Activated effector memory CD4-positive, alpha-beta T cell treated with anti-CD3 and anti-CD28 coated beads, Interleukin-2, amount 50 U/mL, for 16 hours (primary cell): ENCODE measurements at places on chromosomes 16 and 17.

- DNase-seq: peak; percentile 21
Observed at GRCh38 chr17:15931394-15931793, 13.5 kb upstream of the ADORA2B start.

- no peak for DNase-seq
Observed at GRCh38 chr17:73575470-73576221, 68.6 kb downstream of the SDK2 start.

DNA sequence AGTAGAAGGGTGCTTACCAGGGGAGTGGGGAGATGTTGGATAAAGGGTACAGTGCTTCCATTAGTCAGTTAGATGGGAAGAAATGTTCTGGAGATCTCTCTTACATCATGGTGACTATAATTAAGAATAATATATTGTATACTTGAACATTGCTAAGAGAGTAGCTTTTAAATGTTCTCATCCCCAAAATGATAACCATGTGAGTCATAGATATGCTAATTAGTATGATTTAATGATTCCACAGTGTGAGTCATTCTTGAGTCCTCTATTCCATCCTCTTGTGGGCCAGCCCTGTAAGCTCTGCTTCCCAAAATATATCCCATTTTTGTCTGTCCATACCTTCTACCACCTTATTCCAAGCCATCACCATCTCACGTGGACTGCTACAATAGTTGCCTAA lies 80.6 kb upstream of the CDH11 start:
- no peak for DNase-seq

GRCh38 chr17:30401097-30401496 lies 22.4 kb downstream of the CPD start:
- DNase-seq: no peak

DNA sequence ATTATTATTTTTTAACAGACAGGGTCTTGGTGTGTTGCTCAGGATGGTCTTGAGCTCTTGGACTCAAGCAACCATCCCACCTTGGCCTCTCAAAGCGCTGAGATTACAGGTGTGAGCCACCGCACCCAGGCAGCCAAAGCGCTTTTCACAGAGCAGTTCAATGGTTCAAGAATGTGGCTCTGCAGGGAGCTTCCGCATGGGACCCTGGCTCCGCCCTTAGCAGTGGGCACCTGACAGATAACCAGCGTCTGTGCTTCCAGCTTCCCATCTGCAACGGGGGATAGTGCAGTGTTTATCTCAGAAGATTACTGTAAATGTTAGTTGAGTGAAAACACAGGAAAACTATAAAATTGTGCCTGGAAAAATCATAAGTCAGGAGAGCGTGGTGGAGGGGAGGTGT lies 99.4 kb downstream of the KCNJ12 start:
- no peak for DNase-seq

DNA sequence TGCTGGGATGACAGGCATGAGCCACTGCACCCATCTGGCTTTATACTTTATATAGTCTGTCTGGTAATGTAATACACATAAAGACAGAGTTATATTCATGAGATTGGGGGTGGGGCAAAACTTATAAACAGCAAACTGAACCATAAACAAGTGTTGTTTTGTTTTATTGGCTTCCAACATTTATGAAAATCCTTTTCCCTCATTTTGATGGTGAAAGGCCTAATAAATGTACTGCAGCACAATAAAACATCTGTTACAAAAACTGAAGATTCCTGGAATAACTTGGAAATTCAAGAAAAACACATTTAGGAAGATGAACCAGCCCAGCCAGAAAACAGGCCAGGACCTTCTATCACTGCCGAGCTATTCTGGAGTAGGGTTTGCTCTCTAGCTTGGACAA lies 16.1 kb downstream of the NPRL3 start:
- DNase-seq: no peak

DNA sequence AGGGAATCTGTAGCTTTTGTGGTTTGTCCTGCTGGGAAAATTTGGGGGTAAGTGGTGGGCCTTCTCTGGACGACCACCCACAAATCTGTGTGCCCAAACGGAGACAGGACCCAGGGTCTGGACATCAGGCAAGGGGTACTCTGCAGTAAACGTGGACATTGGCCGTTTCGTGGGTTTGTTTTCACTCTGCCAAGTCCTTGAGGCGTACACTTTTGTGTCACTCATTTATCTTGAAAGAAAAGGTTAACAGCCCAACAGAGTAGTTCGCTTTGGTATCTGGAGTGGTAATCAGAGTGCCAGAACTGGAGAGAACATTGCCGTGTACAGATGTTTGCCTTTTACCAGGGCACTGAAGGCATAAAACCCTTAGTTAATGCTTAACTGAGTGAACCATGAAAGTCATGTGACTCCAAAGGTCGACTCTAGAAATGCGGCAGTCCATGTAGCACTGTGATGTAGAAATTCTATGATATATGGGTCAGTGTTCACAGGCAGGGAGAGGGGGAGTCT lies 15.4 kb downstream of the NAA60 start:
- DNase-seq: peak; percentile 61

DNA sequence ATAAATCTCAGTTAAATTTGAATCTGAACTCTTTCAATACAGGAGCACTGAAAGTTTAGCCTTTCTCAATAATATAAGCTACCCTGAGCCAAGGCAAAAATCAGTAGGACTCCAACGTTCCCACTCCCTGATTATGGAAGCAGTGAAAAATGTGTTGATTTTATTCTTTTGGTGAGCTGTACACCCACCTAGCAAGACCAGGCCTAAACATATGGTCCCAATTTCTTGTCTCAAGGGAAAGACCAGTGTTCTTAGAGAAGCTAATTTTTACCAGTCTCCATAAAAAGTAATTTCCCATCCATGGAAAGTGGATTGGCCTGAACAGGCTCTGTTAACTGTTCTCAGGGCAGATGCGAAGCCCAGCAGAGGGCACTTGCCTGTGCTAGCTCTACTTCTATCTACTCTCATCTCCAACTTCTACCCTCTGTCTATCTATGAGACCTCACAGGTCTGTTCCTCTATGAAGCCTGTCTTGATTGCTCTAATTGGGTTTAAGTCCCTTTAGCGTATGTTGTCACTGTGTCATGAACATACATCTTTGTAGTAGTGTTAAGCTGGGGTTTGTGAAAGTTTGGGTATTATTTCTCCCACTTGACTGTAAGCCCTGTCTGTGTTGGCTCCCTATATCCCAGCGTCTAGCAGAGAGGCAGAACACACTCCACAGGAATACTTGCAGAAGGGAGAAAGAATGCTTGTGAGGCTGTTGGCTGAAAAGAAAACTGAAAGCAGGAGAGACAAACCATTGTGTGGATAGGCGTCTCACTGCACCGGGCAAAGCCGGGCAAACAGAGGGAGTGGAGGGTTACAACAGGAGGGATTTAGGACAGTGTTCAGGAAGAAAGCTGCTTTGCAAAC lies 167.1 kb upstream of the MAF start:
- DNase-seq: no peak

DNA sequence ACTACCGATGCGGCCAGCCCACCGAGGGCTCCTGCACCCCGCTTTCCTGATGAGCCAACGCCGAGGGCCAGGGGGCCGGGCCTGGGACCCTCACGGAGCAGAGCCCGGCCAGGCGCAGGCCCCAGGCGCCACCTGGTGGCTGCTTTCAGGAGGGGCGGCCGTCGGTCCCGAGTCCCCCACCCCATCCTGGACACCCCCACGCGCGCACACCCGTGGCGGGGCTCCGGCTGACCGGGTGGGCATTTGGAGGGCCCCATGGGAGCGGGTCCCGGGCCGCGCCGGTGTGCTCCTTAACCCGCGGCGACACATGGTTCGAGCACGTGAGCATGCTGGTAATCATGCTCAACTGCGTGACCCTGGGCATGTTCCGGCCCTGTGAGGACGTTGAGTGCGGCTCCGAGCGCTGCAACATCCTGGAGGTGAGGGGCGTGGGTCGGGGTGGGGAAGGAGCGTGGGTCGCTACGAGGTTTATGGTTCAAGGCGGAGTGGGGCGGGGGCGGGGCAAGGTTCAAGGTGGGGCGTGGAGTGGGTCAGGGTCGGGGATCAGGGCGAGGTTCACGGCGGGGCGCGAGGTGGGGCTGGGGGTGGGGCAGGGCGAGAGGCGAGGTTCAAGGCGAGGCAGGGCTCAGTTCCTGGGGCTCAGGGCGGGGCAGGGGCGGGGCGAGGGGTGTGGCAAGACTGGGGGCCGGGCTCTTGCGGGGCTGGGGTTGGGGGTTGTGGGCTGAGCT lies 30.2 kb downstream of the TPSG1 start:
- DNase-seq: peak; percentile 69

DNA sequence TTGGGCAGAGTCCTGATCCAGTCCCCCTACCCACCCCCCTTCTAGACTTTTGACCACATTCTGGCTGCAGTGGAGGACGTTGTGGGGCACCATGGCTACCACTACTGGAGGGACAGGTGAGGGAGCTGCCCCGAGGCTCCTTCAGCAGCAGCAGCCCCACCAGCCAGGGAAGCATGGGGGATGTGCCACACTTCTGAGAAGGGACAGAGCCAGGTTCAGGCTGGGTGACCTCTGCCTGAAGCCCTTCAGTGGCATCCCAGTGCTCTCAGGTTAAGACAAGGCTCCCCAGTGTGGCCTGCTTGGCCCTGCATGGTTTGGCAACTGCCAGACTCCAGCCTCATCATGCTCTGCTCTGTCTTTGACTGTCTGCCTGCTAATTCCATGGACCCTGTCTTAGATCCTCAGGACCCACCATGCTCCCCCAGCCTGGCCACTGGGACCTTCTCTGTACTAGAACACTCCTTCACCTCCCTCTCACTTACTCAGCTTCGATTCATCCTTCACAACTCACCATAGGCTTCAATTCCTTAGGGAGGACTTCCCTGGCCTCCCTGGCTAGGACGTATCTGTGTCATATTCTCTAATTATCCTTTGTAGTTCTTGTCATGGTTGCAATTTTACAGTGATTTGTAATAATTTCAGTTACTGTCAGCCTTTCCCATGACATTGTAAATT lies 8.8 kb downstream of the SLC9A5 start:
- no peak for DNase-seq

GRCh38 chr17:82172486-82173160 lies 40.0 kb downstream of the CCDC57 start:
- DNase-seq: no peak

GRCh38 chr16:30914830-30915229 lies 8.5 kb upstream of the FBXL19 start:
- no peak for DNase-seq

DNA sequence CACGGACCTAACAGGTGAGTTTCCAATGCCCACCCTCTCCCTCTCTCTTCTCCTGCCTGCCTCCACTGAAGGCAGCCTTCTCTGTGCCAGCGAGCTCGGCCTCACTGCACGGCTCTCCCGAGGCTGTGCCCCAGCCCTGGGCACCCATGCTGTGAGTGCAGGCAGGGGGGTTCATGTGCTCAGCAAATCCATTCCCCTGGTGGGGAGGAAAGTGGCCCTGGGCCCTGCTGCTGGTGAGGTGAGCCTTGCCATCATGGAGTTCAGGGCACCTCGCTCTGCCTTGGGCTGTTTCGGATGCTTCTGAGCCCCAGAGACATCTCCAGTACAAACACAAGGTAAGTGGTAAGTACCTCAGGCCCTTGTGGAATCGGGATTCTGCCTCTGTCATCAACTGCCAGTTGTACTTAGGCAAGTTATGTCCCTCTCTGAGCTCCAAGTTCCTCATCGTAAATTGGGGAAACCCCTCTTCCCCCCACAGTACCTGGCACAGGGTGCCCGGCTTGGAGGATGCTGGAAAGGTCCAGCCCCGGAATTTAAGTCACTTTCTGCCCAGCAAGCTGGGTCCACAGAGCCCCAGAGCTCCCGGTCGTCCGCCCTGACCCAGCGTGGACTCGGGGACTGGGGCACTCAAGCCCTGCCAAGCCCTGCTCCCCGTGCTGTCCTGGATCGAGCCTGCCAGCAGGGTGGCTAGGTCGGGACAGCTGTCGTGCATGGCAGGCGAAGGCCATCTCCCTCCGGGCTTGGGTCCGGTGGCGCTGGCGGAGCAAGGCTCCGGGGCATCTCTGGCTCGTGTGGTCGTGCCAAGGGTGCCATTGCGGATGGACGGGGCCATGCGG lies 684 bp upstream of the NUDT16L1 start:
- no peak for DNase-seq

- peak; percentile 95 for DNase-seq
Observed at GRCh38 chr16:58511933-58512815, 3.1 kb upstream of the SETD6 start.

DNA sequence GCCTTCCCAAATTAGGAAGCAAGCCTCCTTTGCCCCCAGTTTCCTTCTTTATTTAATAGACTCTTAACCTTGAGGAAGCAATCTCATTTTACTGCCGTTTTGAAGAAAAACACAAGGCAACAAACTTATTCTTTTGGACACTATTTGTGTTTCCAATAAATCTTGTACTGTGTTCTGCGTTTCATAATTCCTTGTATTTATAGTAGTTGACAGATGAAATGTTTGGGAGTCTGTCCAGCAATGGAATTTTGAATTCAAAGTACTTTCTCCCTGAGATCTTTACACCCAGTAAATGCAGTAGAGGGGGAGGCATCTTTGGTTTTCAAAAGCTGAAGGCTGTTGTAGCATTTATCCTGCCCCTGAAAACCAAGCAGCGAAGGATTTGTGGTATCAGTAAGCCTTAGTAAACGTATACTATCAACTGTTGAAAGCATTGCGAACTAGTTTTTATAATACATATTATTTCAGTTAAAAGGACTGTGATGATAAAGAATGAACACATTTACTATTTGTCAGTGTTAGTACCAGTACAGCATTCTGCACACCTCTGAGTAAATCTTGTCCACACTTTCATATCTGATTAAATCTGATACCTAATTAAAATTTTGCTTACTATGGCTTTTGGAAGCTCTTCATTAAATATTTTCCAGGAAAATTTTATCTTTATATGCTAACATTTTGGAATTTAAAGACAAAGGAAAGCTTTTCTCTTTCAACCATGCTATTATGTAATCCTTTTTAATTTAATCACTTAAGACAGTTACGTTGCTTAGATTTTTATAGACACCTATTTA lies 83.1 kb downstream of the TNRC6C start:
- DNase-seq: no peak

- no peak for DNase-seq
Observed at GRCh38 chr17:41366070-41366469, 3.5 kb downstream of the KRT33B start.

DNA sequence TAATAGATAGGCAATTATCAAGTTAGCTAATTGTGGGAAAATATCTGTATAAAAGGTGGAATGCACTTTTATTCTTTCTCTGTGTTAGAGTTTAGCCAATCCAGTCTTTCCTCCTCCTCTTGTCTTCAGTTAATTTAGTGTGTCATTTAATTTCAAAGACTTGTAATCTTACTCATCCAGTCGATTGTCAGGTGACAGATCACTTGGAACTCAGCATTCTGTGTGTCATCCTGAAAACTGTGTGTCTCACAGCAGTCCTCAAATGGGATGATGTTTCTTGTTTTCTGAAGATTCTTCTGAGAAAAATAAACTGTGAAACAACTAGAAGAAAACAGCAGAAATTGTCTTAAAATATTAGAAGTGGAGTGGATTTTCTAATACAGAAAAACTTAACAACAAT lies 290 bp upstream of the KRTAP4-1 start:
- DNase-seq: no peak

DNA sequence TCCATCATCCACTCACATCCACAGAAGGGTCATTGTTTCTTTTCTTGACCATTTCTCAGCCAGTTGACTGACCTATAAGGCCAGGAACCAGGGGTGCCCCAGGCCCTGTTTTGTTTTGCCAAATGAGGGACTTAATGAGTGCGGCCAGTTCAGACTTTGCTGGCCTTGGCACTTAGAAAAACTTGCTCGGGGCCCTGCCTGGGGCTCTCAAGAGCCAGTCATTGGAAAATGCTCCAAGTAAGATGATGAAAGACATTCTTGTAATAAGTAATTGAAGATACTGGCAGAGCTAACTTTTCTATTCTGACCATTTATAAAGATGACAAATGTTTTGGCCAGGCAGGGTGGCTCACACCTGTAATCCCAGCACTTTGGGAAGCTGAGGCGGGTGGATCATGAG lies 29.0 kb upstream of the CLEC18B start:
- no peak for DNase-seq
